Inflammatory macrophage (primary cell): ENCODE measurements at places on chromosomes 4 and X.

- no peak for DNase-seq
Measured at GRCh38 chrX:16765594-16765993, 20.7 kb upstream of the TXLNG start.

GRCh38 chr4:101865501-101866062 is 75.1 kb downstream of the BANK1 start:
- no peak for DNase-seq

GRCh38 chr4:85370400-85371032 is 104.4 kb upstream of the ARHGAP24 start:
- peak; percentile 47 for DNase-seq

- no peak for DNase-seq
Measured at GRCh38 chr4:27305246-27305645, 444.6 kb downstream of the STIM2 start.

DNA sequence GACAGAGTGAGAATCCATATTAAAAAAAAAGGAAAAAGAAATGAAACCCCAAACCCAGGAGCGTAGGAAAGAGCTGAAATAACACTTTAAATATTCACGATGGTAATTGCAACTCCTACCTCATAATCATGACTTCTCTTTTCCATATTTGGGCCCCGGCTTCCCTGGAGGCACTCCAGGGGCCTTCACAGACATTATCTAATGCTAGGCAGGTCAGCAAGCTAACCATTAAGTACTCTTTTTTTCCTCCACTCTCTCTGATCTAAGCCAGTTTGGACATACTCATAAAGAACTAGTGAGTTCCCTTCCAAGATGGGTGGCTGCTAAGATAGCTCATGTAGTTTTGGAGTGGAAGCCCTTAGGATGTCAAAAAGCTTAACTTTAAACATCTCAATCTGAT is 83.2 kb downstream of the SH3KBP1 start:
- no peak for DNase-seq

DNA sequence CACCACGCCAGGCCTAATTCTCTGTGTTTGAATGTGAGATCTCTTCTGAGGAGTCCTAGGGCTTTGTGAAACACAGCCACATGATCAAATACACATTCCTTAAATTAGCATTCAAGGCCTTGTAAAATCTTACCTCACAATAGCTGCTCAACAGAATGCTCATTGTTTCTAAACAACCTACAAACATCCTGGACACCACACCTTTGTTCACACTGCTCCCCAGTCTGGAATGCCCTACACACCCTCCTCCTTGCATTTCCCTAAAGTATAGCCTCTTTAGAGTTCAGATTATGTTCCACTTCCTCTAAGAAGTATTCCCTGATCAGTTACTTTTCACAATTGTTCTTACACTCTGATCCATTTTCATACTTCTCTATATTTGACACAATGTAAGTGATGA is 110.6 kb downstream of the AGTR2 start:
- no peak for DNase-seq

DNA sequence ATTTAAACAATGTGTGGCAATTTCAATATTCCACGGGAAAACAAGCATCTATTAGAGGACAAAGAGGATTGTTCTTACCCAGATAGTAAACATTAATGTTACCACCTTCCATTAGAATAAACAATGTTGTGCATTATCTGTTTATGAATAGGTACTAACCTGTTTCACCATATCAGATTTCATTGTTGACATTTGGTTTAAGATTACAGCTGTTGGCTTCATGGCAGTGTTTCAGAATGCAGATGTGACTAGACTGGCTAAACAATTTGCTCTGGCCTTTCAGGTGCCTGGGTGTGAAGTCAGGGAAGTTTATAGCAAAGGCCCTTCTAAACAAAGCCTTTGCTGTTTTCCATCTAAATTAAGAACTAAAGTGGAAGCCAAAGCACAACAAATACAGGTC is 464.7 kb upstream of the FAM47C start:
- no peak for DNase-seq

DNA sequence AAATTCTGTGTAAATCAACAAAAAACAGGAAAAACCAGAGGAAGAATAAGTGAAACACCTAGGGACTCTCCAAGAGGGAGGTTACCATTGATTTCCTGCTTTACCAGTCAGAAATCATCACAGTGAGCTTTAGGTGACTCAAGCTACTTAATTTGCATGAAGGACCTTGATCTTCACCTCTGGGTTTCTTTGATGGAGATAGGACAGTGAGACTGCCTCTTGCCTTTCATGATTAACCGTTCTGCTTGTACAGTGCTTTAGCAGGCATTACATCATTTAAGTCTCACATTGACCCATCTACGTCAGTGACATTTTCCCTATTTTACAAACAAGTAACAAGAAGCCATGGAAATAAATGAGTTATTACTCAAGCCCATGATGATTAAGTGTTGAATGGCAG is 3.4 kb upstream of the GK start:
- no peak for DNase-seq

GRCh38 chr4:76279462-76279861 is 27.1 kb upstream of the STBD1 start:
- DNase-seq: no peak

DNA sequence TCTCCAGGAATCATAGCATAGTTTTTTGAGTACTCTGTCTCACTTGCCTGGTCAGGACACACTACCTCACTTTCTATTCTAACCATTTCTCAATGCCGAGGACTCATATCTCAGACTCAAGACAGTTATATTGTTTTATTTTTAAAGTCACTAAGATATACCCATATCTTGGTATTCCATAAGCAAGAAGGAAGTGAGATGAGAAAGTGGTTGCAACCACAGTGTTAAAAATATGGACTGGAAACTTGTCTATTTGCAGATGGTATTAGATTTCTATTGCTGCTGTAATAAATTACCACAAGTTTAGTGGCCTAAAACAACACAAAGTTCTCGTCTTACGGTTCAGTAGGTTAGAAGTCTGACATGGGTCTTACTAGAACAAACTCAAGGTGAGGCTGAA is 344.8 kb upstream of the MAGEB2 start:
- DNase-seq: no peak

GRCh38 chrX:134753718-134754008 is 95.4 kb upstream of the PLAC1 start:
- no peak for DNase-seq

GRCh38 chr4:88035292-88035691 is 27.9 kb downstream of the PKD2 start:
- DNase-seq: no peak

GRCh38 chr4:106337916-106338315 is 21.6 kb downstream of the AIMP1 start:
- DNase-seq: no peak

- no peak for DNase-seq
Measured at GRCh38 chrX:100449696-100450608, 39.9 kb upstream of the PCDH19 start.

DNA sequence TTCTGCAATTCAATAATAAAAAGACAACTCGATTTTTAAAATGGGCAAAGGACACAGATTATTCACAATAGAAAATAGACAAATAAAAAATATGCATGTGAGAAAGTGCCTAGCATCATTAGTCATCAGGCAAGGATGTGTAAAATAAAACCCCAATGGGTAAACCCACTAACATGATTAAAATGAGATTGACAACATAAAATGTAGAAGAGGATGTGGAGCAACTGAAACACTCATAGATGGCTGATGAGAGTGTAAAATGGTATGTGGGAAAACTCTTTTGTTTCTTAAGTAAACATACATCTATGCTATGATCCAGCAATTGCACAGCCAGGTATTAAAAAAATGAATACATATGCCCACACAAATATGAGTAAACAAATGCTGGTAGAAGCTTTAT is 177.6 kb downstream of the IQCM start:
- no peak for DNase-seq

DNA sequence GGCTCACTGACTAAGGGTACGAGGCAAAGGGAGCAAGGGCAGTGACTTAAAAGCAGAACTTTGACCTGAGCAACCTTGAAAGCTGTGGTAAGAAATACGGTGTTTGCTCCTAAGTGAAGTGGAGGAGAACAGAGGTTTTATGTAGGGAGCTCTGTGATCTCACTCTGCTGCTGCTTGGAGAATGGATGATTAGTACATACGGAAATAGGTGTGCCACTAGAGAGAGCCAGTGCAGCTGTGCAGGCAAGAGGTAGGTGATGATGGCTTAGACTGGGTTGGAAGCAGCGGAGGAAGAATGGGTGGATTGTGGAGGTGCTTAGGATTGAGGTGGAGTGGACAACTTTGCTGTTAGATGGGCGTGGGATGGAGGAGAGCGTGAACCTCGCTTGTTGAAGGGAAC is 85.0 kb downstream of the FAM193A start:
- DNase-seq: no peak

GRCh38 chr4:7294176-7294756 is 101.9 kb downstream of the SORCS2 start:
- no peak for DNase-seq

DNA sequence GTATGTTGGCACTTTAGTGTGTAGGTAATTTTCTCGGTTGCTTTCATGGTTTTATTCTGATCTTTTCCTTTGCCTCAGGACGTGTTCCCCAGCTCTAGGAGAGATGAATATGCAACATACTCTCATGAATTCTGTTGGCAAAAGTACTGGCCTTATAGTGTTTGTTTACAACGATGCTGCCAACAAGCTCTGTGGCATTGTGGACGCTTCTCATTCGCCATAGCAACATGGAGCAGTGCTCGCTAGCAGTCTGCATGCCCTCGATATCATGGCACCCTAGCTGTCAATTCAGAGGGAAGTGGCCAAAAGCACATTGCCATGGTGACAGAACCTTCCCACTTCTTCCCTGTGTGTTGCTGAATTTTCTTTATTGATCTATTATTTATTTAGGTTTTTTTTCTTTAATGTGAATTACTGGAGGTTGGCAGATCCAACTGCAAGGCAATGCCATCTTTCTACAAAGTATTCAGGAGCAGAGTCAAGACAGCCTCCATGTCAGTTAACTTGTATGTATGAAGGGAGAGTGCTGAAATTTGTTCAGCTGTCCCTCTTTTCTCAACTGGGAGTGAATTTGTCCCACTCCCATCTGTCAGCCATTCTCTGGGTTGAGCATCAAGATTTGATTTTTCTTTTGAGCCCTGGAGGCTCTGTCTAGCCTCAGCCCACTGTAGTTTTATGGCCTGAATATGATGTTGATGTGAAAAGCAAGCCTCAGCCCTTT is 224.9 kb upstream of the VCX3A start:
- no peak for DNase-seq

DNA sequence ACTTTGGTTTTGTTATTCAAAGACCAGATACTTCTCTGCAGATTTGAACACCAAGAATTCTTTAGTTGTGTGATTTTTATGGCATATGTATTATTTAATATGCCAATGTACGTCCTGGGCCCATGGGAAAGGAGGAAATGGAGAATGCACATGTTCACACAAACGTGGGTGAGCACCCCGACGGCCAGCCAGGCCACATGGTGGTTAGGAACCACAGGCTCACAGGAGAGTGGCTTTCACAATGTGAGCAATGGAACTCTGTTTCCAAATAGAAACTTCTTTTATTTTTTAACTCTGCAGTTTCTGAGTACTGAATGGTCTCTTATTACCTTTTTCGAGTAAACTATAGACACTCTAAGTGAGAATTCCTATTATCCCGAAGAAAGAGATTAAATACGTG is 58.0 kb upstream of the UNC5C start:
- DNase-seq: no peak

DNA sequence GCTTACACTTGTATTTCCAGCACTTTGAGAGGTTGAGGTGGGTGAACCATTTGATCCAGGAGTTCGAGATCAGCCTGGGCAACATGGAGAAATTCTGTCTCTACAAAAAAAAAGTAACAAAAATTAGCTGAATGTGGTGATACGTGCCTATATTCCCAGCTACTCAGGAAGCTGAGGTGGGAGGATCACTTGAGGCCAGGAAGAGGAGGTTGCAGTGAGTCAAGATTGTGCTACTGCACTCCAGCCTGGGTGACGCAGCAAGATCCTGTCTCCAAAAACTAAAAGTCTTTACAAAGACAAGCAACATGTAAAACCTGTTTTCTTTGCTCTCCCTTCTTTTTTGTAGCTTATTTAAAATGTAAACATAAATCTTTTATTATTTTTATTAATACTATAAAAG is 1156.1 kb downstream of the FAT4 start:
- no peak for DNase-seq

GRCh38 chr4:162274354-162274753 is 110.6 kb upstream of the FSTL5 start:
- peak; percentile 68 for DNase-seq

DNA sequence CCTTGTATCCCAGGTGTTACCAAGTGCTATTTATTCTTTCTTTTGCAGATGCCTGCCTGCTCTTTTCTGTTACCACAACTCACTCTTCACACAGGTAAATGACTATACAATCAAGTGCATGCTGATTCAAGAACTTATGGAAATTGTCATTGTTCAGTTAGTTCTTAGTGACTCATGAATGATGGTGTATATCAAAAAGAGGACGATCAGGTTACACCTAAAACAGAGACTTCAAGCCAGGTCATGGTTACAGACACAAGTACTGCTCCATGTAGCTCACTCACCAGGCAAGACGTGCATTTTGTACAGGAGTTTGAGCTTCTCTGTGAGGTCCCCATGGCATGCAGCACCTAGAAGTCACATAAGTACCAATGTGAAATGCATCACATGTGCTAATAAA is 59.3 kb upstream of the UCP1 start:
- DNase-seq: no peak

DNA sequence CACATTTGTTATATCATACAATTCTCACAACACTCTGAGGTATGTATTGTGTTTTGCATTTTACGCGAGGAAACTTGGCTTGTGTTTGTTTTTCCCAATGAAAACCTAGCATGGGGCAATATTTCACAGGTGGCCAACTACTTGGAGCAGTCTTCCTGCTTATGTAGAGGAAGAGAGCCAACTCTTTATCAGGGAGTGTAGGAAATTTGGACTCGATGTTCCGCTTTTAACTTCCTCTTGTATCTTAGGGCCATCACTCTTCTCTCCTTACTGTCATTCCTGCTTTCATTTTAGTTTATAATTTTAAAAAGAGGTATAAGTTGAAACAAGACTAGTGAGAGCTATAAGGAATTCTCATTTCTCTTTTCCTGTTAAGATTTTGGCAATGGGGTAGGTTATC is 107.7 kb upstream of the RPS6KA3 start:
- peak; percentile 9 for DNase-seq

- DNase-seq: no peak
Measured at GRCh38 chr4:21544955-21545354, 403.6 kb downstream of the KCNIP4 start.

DNA sequence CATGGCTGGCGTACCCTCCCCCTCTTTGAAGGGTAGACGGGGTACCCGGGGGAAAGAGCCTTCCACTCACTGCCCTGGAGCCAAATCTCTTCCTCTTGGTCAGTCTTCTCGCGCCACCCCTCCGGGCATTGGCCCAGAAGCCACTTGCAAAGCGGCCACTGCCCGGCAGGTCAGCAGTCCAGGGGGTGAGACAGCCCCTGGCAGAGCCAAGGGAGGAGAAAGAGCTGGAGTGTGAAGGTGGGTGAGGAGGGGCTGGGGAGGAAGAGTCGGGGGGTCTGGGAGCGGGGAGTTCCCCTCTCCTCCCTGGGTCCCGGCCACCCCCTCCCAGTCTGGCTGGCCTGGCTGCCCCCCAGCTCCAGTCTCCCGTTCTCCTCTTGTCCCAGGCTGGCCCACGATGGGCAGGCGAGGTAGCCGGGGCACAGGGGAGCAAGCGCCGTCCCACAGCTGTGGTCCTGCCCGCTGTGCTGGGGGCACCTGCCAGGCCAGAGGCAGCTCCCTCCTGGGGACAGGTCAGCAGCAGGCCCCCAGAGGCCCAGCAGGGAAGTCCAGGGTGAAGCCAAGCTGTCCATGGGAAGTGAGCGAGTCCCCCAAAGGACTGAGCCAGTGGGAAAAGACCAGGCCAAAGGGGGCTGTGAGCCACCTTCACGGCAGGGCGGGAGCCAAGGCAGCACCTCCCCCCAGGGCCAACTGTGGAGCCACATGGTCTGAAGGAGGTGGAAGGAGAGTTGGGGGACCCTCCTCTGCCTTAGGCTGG is 21.6 kb upstream of the DUSP9 start:
- DNase-seq: no peak
